ENCODE measurements at places on chromosomes 5 and 9. TPM values are rescaled to one million over a fixed set of nuclear protein-coding genes. Genes with fewer than 3 reads are reported as not detected.

- H3K4me1 ChIP-seq, result no peaks in the 10 kb centered on the region
- DNase-seq, result no peak
- H3K27ac ChIP-seq, result no peak overlapping the region
Observed at GRCh38 chr5:14415024-14415697, 166.4 kb upstream of the OTULINL start.

The TXNDC15 gene
- 47.4 TPM for total RNA-seq

DNA sequence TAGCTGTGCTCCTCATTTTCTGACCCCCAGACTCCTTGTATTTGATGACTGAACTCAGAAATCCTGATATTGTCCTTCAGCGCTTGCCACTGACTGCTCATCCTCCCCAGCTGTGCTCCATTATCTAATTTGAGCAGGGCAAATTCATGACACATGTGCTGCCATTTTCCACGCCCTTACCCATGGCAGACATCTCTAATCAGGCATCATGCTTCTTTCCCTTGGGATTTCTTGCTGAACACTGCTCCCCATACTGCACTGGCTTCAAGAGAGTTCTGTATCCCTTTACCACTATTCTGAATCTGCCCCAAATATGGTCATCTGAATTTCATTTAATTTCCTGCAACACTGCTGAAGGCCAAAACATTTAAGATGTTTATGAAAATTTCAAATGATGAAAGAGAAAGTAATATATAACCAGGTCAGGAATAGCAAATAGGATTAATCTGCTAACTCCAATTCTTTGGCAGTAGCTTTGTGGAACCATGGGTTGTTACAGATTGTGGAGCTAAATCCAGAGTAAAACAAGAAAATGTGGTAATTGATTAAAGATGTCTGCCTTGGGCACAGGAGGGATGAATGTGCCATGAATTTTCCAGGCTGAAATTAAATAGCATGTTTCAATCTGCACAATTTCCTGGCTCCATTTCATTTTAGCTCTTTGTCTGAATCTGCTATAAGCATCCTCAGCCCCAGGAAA lies 93.6 kb downstream of the CYFIP2 start:
- H3K4me1 ChIP-seq, result no peaks in the 10 kb centered on the region
- no peaks in the 10 kb centered on the region for H3K36me3 ChIP-seq
- no peak overlapping the region for H3K4me3 ChIP-seq
- H3K27ac ChIP-seq, result no peak overlapping the region

DNA sequence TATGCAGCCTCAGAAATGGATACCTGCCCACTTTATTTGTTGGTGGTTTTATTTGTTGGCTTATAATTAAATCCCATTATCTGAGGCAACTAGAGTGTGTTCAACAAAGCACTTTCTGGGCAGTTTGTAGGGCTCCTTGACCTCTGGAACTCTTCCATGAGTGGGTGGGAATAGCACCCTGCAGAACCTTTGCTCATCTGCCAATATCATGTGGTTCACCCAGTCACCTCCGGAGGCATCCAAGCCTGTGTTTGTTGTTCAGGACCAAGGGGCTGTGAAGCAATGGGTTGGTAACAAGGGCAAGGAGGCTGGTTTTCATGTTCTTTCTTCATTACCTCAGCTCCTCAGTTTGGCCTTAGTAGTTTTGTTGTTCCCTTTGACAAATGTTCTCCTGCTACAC lies 314.0 kb downstream of the NDUFS4 start:
- no peak overlapping the region for H3K27ac ChIP-seq
- DNase-seq, result no peak
- no peaks in the 10 kb centered on the region for H3K36me3 ChIP-seq

The PCDHGC5 gene
- total RNA-seq, result 0.36 TPM

DNA sequence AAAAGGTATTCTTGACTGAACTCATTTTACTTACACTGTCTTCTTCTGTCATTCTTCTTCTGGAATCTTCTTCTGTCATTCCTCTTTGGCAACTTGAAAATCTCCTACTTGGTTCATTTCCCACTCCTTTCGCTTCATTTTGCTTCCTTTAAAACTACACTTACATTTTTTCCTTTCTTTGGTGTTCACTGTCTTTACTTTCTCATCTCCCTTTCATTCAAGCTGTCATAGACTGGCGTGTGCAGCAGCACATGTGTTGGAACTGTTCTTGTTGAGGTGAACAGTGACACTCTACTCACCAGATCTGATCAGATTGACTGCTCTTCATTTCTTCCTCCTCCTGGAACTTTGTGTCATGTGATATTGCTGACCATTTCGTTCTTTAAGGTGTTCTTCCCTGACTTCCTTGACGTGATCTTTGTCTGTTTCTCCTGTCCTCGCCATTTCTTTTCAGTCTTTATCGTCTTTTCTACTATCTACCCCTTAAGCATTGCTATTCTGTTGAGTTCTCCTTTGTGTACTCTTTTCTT lies 6.4 kb downstream of the DNAJC25 start:
- H3K4me3 ChIP-seq, result no peak overlapping the region
- peaks cover 10% of the 10 kb centered on the region for H3K4me1 ChIP-seq
- no peaks in the 10 kb centered on the region for H3K36me3 ChIP-seq
- no peak overlapping the region for H3K27ac ChIP-seq
- DNase-seq, result no peak
- no peaks in the 10 kb centered on the region for H3K27me3 ChIP-seq

Data from Panc1 (cell line).